Hematopoietic multipotent progenitor cell treated with erythropoietin and hydrocortisone succinate and interleukin-3 and kit ligand, for 8 days (in vitro differentiated cells): ENCODE measurements at places on chromosomes 2 and 18.
A peak's percentile ranks its signal among the peaks of the same experiment; 100 is the strongest.

DNA sequence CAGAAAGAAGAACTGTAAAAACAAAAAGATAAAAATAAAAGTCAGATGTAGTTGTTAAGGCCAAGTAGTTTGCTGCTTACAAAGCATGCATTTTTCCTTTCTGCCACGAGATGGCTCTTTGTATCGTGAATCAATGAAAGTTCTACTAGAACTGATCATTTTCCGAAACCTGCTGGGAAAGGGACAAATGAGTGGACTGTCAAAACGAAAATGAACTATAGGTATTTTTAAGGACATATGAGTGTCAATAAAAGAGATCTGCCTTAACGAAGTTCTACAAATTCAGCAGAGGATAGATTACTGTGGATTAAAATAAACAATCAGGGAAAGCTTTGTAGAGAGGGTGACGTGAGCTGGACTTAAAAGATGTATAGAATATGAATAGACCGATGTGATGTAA lies 15.0 kb upstream of the ELOA2 start:
- peak; percentile 54 for DNase-seq

DNA sequence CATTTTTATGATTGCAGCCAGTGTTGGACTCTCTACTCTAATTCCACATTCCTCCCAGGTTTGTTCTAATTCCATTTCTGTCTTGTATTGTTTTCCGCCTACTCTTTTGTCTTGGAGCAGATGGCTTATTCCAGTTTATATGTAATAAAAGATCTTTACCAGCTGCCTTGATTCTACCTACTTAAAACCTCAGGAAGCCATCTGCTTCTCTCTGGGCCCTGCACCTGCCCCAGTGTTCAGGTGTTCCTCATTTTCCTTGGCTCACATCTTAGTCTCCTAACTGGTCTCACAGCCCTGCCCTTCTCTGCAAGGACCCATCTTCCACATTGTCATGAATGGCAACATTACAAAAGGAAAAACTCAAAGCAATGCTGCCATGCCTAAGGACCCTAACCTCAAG lies 21.0 kb upstream of the IL37 start:
- DNase-seq, result no peak

DNA sequence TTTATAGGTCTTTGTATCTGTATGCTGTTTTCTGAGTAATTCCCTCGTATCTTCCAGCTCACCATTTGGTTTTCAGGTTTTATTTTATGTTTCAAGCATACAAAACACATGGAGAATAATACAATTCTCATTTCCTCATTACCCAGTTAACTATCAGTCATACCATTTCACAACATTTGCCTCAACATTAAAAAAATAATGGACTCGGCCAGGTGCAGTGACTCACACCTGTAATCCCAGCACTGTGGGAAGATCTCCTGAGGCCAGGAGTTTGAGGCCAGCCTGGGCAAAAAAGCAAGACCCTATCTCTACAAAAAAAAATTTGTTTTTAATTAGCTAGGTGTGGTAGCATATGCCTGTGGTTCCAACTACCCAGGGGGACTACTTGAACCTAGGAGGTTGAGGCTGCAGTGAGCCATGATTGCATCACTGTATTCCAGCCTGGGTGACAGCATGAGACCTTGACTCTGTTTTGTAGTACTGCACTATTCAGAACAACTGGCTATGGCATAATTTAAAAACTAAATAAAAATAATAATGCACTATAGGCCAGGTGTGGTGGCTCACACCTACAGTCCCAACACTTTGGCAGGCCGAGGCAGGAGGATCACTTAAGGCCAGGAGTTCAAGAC lies 20.3 kb downstream of the NPC1 start:
- no peak for DNase-seq

DNA sequence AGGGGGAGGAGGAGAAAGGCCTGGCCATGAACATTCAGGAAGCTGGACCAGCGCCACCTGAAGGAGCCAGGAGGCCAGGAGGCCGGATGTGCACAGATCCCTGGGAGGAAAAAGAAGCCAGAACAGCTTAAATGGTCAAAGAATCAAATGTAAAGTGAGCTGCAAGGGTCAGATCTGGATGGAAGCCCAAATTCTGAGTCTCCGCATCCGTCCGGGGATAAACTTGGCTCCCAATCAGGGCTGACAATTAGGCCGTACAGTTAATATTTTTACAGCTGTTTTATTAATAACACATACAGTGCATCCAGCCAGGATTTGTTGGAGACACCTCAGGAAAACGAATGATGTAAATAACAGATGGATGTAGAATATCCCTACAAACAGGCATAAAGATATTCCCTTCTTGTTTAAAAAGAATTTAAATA lies 495.1 kb upstream of the TCF4 start:
- no peak for DNase-seq

- DNase-seq, result no peak
Observed at GRCh38 chr2:309148-309953, 21.5 kb upstream of the ALKAL2 start.

DNA sequence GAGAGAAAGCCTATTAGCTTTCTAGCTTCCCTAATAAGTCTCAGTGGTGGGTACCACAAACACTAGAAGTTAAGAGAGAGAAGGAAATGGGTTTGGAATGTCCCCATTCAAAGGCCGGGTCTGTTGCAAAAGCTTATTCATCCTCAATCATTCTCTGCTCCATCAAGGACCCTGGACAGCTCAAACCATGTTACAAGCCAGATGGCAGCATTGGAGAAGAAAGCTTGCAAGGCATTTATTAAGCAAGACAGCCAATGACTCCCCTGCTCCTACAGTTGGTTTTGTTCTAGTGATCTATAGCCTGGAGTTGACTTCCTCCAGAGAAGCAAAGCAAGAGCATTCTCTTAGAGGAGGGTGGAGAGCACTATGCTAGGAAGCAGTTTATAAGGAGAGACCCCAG lies 86.9 kb upstream of the LMAN1 start:
- no peak for DNase-seq

DNA sequence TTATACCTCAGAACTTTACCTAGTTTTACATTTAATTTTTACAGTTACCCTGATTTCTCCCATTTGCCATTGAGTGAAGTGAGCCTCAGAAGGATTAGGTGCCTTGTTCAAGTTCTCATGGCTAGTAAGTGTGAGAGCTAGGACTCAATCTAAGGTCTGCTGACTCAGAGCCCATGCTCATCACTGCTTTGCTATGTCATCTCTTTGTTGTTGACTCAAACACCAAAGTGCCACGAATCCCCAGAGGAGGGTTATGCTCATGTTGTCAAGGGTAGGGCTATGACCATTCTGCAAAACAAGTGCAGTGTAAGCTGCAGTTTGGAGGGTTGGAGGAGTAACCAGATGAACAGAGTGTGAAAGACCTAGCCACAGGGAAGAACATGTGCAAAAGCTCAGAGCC lies 185.4 kb upstream of the SKOR2 start:
- no peak for DNase-seq

DNA sequence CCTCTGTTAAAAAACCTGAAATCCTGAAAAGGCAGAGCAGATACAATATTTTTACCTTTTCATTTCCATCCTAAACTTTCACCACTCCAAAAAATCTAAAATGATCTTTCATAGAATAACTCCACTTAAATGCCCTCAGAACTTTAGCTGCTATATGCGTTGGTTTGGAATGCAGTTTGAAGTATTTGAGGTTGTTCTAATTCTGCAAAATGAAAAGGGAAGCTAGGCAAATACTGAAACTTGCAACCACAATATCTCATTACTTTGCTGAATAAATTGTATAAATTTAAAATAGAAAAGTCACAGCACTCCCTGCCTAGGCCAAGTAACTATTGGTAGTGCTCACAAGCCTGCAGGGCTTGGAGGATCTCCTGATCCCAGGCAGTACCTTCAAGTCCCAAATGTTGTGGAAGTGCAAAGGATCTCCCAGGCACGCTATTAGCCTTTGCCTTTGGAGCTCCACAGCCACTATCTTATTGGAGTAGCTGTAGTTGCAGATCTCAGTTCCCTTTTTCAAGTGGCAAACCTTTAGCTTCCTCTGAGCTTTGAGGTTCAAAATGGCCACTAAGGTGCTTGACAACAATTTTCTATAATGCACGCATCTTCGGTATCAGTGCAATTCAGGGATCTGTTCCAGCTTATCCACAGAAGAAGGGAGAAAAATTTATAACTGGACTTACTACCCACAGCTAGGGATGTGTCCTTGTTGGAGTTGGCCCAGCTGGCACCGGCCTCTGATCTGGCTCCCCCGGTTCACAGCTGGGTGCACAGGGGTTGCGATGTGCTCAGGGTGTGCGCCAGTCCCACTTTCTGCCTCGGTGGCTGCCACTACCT lies 43.4 kb upstream of the ANKRD62 start:
- no peak for DNase-seq

DNA sequence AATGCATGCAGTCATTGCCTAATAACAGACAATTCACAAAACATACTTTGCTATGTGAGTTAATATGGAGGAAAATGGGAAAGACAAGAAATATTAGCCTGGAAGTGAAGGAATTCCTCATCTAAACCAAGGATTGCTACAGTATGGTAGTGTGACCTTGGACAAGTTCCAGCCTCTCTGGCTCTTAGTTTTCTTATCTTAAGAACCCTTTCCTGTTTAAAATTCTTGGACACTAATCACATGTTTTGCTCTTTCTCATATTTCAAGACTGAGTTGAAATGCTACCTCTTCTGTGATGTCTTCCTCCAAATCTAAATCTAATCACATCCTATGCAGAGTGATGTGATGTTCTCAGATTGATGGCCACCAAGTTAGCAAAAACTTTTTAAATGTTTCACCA lies 20.8 kb upstream of the ADAM23 start:
- no peak for DNase-seq

DNA sequence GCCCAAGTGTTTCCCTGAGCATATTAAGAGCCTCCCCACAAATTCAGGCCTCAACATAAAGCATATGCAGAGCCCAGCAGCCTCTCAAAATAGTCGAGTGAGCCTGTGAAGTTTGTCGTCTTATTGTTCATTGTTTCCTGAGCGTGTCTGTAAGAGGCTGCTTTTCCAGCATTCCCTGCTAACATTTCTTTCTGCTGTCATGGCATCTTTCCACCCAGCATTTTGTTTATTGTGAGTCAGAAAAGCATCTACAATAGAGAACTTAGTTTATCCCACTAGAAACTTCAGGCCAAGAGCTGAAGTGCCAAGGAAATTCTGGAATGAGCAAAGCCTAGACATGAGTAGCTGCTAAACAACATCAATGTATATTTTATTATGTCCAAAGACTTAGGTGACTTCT lies 46.3 kb upstream of the STAM2 start:
- DNase-seq, result no peak

GRCh38 chr2:9703701-9704221 lies 73.0 kb upstream of the YWHAQ start:
- DNase-seq, result peak; percentile 25

DNA sequence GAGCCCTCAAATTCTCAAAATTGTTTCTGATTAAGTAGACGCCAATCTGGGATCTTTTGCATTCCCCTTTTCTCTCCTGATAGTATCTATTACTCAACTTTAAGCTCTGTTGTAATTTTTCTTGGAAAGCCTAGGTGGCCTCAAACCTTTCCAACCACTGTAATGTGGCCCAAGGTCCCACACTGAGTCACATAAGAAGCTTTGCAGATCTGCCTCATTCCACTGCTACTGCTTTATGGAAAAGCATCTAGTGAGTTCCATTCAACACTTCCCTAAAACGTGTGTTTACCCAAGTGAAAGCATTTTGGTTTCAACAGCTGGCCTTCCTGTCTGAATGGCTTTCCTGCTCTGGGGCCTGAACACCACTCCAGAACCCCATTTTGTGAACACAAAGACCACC lies 493.6 kb upstream of the SPHKAP start:
- DNase-seq, result no peak

DNA sequence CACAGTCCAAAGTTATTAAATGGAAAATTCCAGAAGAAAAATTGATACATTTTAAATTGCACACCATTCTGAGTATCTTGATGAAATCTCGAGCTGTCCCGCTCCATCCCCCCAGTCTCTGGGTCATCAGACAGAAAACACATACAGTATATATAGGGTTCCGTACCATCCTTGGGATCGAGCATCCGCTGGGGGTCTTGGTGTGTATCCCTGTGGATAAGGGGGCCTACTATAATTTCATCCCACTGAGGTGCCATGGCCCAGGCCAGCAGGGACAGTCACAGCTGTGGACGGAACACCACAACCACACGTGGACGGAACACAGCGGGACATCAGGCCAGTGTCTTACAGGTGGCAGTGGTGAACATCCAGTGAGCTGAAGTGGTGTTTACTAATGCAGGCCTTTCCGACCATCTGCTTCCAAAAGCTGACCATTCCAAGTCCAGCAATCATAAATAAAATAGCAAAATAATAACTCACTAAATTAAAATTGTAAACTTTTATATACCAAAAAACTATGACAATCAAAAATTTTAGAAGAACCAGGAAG lies 14.0 kb downstream of the TWIST2 start:
- DNase-seq, result no peak

DNA sequence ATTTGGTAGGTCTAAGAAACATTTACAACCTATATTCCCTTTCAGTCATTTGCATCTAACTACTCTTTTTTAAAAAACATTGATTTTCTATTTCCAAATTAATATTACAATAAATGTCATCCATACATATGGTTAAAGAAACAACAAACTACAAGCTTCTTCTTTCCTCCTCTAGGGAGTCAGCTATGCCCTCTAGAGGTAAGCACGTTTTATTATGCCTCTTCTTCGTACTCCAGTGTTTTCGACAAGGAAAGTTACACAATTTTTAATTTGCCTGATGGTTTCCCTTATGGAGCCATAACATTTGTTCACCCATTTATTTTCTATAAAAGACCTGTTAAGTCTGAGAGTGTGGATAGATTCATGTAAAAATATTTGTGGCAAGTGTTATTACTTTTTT lies 183.4 kb upstream of the CDH7 start:
- no peak for DNase-seq

DNA sequence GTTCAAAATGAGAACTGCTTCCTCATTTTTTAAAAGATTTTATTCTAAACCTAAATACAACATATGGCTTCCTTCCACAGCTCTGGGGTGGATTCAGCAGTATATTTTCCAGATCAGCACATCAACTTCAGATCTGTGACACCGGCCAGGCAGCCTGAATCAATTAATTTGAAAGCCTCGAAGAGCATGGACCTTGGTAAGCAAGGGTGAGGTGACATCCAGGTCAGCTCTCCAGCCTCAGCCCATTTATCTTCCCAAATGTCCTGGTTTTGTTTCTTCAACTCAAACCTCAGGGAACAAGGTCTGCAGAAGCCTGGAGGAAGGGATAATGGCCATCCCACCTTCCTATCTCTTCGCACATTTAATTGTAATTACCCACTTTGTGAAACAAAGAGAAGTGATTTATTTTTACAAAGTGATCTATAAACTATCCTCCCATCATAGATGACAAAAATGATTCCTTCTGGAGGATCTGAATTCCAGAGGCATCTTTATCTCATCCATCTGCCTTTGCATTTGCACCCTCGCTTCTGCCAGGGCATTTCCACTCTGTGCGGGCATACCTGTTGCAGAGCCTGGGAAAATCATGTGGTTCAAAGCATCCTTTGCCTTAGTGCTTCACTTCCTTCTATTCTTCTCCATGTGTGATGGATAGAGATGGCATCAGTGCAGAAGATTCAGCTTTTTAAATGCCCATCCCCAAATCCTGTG lies 489.0 kb upstream of the NRP2 start:
- DNase-seq, result no peak

DNA sequence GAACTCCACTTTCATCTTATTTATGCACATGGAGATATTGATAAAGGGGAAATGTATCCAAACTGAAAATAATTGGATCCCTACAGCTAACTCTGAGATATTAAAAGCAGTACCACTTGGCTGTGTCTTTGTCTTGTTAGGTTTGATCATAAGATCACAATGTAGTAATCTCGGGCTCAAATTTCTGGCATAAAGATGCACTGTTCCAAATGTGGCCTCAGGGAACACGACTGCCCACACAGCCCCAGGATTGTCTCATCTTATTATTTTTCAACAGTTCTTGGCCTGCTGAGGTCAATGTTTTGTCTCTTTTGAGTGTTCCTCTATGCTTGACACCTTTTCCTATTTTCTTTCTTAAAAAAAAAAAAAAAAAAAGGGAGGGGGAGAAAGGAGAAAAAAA lies 114.1 kb downstream of the GBX2 start:
- DNase-seq, result no peak
